ENCODE measurements at places on chromosomes 11 and 22.

DNA sequence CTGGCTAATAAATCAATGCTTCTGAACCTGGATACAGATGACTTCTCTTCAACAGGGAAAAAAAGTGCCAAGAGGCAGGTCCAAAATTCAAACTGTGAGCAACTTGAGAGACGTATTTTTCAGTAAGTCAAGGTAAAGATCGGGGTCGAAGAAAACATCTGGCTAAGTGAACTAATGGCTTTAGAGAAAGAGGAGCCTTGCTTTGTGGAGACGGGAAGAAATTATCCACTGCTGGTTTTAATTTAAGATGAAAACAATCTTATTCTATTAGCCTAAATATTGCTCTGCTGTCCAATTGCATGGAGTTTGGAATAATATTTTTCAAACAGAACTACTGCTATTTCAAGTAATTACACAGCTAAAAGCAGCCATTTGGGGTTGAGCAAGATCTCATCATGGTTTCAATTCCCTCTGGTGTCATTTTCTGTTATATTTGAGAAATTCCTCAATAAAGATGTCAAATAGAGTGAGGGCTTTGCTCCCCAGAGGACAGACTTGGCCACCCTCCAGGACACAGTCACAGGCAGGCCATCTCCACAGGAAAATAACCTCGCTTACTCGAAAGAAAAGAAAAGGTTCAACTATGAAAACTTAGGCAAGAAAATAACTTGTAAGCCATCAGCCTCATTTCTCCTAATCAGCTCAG is 29.8 kb downstream of the SCUBE1 start:
- DNase-seq: peak; percentile 92

DNA sequence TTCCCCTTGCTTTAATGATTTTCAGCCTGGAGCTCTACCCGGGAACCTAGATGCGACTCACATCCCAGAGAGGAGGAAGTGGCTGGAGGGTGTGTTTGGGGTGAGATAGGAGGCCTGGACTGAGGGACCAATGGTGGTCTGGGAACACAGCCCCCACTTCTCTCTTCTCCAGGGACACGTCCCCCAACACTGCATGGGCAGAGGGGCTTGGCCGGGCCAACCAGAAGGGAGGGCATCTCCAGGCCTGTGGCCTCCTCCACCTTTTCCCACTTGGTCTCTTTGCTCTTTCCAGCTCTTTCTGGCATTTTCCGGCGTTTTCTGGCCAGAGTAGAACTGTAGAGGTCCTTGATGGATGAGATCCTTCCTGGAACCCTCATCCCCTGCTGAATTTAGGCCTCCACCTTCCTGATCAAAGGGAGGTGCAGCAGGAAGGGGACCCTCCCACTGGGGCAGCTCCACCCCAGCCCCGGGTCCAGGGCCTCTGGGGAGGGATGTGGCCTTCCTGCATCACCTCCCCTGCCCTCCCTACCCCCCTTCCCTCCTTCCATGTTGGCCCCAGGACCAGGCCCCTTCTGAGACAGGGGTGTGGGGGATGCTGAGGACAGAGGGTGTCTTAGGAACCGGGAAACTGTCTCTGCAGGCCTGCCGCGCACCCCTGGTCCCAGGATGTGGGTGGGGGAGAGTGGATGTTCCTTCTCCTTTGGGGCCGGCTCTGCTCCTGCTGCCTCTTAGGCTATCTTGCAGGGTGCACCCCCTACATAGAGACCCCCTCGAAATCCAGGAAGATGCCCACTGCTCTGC is 24.4 kb downstream of the MRGPRG start:
- DNase-seq: no peak

DNA sequence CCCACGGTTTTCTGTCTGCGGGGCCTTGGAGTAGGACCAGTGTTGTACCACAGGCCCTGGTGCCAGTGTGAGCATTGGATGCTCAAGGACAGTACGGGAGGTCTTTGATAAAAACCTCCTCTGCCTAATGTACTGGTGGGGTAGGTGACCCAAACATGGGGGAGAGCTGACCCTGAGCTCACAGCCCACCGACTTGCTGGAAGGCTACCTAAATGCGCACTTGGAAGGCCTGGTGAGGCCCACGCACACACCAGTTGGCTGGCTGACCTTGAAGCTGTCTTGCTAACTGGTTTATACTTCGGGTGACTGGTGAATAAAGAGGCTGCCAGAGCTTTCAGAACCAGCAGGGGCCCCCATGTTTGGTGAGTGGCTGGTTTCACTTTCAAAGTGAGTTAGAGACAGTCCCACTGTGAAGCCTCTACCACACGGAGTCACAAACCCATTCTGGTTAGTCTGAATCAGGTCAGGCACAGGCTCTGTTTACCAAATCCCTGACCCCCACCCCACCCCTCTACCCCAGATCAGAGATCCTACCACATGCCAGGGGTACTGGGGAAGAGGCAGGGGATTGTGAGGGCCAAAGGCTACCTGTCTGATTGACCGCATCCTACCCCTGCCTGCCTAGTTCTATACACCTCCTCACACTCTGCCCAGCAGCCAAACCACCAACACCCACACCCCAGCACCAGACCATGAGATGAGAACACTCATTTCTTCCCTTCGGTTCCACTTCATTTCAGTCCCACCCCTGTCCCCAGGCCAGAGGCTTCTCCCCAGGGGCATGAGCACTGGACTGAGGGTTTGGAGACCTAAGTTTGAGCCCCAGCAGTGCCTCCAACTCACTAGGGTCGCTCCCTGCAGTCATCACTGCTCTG is 12.7 kb upstream of the IL2RB start:
- no peak for DNase-seq

GRCh38 chr11:122741613-122742300 is 86.2 kb downstream of the UBASH3B start:
- peak; percentile 67 for DNase-seq

DNA sequence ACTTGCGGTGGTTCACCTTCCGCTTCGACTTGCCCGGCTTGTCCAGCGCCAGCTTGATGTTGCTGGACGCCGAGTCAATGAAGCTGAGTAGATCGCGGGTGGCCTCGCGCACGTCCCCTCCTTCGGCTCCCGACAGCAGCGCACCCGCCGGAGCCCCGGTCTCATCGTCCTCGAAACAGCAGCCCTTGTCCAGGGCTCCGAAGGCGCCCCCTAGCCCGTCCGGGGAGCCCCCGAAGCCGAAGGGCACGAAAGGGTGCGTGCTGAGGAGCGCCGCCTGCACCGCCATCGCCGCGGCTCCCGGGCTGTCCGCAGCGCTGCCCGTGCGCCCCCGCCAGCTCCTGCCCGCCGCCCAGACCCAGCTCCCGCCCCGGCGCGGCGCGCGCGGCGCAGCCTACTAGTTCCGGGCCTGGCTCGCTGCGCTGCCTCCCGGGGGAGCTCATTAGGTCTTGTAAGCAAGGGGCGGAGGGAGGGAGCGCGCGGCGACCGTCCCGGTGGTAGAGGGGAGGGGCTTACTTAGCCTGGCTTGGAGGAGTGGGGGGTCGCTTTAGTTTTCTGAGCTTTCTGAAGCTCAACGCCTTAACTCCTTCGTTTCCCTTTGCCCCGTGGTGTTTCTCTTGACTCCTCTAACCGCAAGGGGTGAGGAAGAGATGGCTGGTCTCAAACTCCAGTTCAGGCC is at the start of gene FAM181B:
FAM181B (minus strand) TSS at position 421 of the 676 bp plus-strand sequence; CDS start at position 286, 135 bp downstream.
- peak; percentile 80 for DNase-seq

GRCh38 chr11:128179039-128179438 is 408.3 kb downstream of the ETS1 start:
- no peak for DNase-seq

DNA sequence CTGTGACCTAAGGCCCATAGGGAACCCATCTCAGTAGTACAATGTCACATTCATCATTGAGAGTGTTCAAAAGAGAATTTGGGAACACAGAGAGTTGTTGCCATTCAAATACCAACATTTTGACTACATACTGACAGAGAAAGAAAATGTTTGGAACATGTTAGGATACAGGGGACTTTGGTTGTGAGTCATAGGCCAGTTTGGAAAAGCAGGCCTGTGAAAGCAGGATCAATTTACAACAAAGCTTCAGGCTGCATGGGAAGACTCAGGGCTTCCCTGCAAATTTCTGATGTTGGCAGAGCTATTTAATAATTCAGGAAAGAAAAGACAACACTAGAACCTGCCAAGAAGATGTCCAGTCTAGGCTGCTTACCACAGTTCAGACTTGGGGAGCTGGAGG is 374 bp downstream of the NLRP10 start:
- DNase-seq: no peak

DNA sequence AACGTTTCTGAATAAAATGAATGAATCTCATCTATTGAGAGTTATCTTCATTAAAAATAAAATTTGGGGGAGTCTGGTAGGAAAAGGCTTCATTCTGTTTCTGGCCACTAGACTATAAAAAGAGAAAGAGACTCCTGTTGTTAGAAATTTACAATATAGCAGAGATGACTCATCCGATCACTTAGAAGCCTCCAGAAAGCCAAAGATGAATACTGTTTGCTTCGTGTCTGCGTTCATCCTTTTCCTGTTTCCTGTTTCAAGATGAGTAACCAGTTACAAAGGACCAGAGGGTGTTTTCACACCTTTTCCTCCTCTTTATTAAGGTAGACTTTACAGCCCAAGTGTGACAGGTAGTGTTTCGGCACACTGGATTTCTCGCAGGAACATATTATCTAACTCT is 1120.7 kb downstream of the LRRC4C start:
- no peak for DNase-seq

GRCh38 chr11:28773606-28774005 is 665.4 kb downstream of the METTL15 start:
- no peak for DNase-seq

- no peak for DNase-seq
Measured at GRCh38 chr11:95363708-95364107, 132.7 kb upstream of the SESN3 start.

GRCh38 chr22:48099671-48100070 is 1337.2 kb downstream of the TBC1D22A start:
- no peak for DNase-seq

DNA sequence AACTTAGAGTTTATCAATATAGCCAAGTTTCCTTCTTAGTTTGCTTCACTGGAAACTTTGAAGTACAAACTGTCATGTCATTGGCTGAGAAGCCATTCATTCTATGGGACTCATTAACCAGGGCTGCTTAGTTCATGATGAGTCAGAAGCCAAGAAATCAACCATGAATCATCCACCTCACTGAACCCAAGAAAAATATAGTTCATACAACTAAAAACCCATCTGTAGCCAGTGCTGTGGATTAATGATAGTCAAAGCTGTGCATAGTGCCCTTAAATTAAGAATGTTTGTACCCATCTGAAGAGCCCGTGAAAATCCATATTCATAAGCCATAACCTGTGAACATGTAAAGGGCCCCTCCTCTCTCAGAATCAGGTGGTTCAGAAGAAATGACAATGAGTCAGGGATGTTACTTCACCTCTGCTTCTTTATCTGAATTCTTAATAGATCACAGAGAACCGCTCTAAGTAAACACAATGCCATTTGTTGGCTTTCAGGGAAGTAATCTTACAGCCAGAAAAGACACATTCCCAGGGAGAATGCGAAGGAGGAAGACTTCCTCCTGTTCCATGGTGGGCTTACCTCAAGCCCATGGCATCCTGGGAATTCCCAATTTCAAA is 25.4 kb downstream of the MMP20 start:
- DNase-seq: no peak

DNA sequence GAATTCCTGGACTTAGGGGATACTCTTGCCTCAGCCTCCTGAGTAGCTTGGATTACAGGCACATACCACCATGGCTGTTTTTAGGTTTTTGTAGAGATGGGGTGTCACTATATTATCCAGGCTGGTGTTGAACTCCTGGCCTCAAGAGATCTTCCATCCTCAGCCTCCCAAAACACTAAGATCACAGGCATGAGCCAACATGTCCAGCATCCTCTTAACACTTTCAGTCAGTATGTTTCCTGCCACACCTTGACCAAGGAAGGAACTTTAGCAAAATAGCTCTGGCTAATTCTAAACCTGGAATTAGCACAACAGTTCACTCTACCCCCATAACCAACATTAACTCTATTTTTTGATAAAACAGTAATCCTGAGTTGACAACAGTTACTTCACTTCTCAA is 27.2 kb upstream of the DNAJB7 start:
- no peak for DNase-seq

- DNase-seq: no peak
Measured at GRCh38 chr11:18485913-18486528, 30.4 kb downstream of the LDHAL6A start.

GRCh38 chr11:74535371-74536160 is 42.0 kb upstream of the LIPT2 start:
- no peak for DNase-seq

DNA sequence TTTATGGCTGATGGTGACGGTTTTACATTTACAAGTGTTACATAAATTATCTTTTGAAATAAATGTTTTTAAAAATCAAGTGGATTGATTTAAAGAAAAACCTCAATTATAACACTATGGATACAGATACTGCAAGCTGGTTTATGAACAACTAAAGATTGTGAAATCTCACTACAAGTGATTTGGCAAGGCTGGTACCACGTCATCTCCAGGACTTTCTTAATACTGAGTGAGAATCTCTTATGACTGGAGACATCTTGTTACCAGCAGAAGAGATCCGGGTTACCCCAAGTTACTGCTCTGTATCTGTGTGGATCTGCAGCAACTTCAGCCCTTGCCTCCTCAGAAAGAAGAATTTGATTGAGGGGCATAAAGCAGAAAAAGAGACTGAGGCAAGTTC is 452.9 kb downstream of the MN1 start:
- no peak for DNase-seq

- DNase-seq: no peak
Measured at GRCh38 chr22:35381424-35382009, 621 bp downstream of the HMOX1 start.

DNA sequence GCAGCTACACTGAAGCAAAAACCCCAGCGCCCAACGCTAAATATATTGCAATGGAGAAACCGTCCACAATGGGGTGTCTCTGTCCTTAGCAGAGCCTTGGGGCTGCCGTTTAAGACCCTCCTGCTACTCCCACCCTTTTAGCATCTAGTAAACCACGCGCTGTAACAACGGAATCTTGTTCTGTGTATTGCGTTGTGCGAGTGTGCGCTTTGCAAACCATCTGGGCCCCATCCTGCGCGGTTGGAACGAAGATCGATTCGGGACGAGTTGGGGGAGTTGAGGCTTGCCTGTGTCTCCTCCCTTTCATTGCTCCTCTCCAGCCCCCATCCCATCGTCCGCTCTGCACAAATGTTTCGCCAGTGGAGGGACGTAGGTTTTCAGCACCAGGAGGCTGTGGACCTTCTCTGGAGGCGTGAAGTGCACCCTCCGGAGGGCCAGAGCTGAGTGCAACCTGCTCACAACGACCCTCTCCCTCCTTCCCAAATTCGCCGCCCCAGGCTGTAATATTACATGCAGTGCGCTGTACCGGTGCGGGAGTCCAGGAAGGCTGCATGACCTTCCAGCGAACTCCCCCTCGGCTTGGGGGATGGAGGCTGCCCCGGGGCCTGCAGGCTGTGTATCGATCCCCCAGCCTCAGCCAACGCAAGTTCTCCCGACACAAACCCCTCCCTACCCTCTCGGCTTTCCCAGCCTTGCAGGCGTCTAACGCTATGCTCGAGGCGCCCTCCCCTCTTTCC is 1.6 kb upstream of the KMT2A start:
- DNase-seq: peak; percentile 63

DNA sequence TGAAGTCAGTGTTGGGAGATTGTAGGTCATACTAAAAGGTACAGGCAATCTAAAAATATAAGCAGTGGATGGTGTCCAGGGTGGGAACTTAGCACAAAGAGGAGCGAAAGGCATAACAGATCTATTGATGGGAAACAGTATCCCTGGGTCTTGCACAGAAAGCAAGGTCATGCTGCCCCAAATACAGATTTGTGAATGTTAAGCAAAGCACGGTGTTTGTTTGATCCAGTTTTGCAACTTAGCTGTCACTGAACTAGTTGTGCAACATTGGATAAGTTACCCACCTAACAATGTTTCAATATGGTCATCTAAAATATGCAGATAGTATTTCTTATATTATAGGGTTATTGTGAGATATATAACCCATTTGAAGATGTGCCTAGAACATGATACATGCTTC is 162.9 kb downstream of the BLID start:
- no peak for DNase-seq
